SHP77 treated with DMSO at 0.1 percent for 48 hours (cell line): ENCODE measurements at places on chromosomes 3 and 15.

GRCh38 chr15:54014067-54014655, 35.9 kb downstream of the UNC13C start:
- no peak for DNase-seq

- no peak for DNase-seq
These were observed 440.7 kb upstream of the THBS1 start for GRCh38 chr15:39140060-39140604.

DNA sequence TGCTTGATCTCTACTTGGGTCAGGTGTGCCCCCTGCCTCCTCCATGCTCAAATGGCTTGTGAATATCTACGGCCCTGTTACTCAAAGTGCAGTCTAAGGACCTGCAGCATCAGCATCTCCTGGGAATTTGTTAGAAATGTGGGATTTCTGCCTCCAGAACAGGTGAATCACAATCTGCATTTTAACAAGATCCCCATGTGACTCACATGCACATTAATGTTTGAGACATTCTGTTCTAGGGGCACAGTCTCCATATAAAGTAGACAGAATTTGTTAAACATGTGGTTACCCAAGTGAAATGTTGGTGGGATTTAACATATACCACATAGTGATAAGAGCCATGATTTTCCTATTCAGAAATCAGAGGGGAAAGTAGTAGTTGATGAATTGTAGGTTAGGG, 256.2 kb downstream of the NR1D2 start:
- no peak for DNase-seq

GRCh38 chr3:115384381-115384780, 237.3 kb upstream of the ZBTB20 start:
- DNase-seq, result no peak

GRCh38 chr15:48674876-48675275, 29.4 kb upstream of the FBN1 start:
- DNase-seq, result no peak
